Osteocyte (in vitro differentiated cells): ENCODE measurements at places on chromosomes 12 and 14.
A peak's percentile ranks its signal among the peaks of the same experiment; 100 is the strongest.

DNA sequence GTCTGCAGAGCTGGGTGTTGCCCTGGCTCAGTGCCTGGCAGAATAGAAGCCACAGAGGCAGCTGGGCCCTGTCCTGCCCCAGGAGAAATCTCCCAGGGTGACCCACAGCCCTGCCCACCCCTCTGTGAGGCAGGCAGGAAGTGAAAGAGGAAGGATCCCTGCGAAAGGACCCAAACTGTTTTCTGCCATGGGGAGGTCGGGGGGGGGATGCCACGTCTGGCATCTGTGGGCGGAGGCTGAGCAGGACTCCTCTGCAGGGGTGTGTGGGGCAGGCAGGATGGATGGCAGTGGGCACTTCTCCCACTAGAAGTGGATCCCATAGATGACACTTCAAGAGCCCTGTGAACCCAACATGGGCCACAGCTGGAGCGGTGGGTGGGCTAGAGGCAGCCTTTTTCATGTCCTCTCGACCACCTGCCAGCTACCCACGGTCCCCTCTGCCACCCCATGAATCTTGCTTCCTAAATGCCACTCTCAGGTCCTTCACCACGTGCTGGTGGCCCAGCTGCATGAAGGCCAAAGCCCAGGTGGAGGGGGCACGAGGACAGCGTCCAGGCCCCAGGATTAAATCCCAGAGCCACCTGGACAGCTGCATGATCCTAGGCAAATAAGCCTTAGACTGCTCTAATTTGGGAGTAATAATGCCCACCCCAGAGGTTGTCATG lies 3.6 kb downstream of the PAPLN start:
- peaks cover 61% of the 10 kb centered on the region for H3K4me1 ChIP-seq
- DNase-seq = no peak
- no peaks in the 10 kb centered on the region for H3K36me3 ChIP-seq
- H3K4me3 ChIP-seq = no peak overlapping the region
- no peaks in the 10 kb centered on the region for H3K27me3 ChIP-seq

- DNase-seq = no peak
- H3K27me3 ChIP-seq = no peaks in the 10 kb centered on the region
- no peak overlapping the region for H3K27ac ChIP-seq
- H3K4me3 ChIP-seq = no peak overlapping the region
These were observed 347.8 kb downstream of the PRKD1 start for GRCh38 chr14:29579838-29580237.

GRCh38 chr12:128702371-128702770 lies 121.4 kb downstream of the SLC15A4 start:
- H3K4me1 ChIP-seq = no peaks in the 10 kb centered on the region
- no peak for DNase-seq
- no peaks in the 10 kb centered on the region for H3K27me3 ChIP-seq
- no peaks in the 10 kb centered on the region for H3K36me3 ChIP-seq
- H3K27ac ChIP-seq = no peak overlapping the region

DNA sequence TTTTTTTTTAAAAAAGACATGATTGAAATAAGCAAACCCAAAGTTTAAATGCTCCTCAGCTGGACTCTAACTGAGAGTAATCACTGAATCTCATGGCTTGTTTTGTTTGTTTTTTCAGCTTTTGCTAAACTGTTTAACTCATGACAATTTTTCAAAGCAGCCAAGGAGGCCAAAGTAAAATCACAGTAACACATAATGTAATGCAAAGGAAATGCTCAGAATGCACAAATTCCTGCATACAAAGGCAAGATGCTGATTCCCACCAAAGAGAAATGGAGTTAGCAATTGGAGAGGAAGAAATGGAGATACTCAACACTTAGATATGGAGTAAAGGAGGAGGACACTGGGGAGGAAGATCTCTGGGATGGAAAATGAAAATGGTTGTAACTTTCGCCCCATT lies 126.2 kb upstream of the SOX5 start:
- no peaks in the 10 kb centered on the region for H3K36me3 ChIP-seq
- peak overlapping the region; percentile 1 for H3K27ac ChIP-seq
- no peak overlapping the region for H3K4me3 ChIP-seq
- H3K27me3 ChIP-seq = peaks cover 2% of the 10 kb centered on the region

GRCh38 chr12:19244312-19244711 lies 114.8 kb downstream of the PLEKHA5 start:
- no peak overlapping the region for H3K4me3 ChIP-seq
- no peaks in the 10 kb centered on the region for H3K27me3 ChIP-seq
- H3K27ac ChIP-seq = peak overlapping the region; percentile 38
- DNase-seq = no peak
- H3K4me1 ChIP-seq = peaks cover 45% of the 10 kb centered on the region

DNA sequence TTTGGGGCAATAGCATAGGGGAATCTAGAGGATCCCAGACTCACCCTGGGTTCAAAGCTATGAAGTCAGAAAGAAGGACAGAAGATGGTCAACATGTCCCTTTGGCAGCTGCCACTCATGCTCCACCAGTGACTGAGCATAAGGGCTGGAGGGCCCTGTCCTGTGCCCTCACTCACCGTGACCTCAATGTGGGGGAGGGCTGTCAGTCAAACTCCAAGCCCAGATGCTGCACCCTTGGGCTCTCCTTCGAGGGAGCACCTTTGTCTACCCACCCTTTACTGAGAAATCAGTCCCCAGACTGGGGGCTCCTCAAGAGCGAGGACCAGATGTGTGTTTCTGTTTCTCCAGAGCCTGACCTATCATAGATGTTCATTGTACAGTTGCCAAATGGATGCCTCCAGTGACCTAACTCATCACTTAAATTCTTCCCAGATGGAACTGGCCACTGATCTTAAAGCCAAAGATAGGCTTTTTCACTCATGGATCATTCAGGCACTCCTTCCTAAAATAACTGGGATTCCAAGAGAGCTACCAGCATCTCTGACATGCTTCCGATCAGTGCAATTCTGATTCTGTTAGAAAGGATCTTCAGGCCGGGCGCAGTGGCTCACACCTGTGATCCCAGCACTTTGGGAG lies 27.2 kb upstream of the VSX2 start:
- H3K27ac ChIP-seq = no peak overlapping the region
- no peak overlapping the region for H3K4me3 ChIP-seq
- no peaks in the 10 kb centered on the region for H3K36me3 ChIP-seq
- H3K27me3 ChIP-seq = peaks cover 28% of the 10 kb centered on the region
- H3K4me1 ChIP-seq = no peaks in the 10 kb centered on the region
